ENCODE measurements at places on chromosomes 7 and 10.

DNA sequence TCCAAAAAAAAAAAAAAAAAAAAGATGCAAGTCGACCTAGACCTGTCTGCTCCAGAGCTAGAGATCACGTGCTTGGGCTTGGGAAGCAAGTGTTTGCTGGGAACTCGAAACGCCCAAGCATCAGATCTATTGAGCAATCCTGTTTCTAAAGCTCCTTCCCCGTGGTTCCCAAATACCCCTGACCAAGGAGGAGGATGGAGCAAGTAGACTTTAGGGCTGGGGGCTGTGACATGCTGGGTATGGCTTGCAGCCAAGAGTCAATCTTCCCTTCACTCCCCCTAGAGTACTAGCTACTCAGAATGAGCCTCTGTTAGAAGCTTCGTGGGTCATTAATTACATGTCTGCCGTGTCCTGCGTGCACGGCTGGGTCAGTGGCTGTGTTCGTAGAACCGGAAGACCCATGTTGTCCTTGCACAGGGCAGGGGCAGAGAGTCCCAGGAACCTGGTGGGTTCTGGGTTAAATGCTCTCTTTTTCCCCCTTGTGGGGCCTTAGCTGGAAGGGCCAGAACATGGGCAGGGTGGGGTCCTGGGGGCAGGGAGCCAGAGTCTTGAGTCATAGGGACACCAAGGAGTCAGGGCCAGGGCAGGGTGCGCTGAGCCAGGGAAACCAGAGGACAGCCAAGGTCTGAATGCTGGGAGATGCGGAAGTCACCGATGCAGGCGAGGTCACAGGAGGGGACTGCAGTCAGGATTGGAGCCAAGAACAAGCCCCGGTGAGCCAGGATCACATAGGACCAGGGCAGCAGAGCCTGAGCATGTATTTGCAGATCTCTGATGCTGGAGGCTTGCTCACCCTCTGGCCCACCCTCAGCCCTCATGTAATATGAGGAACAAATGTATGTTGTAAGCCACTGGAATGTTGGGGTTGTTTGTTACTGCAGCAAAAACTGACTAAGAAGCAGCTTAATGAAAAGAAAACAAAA lies 34.6 kb upstream of the TPST1 start:
- no peak for DNase-seq

DNA sequence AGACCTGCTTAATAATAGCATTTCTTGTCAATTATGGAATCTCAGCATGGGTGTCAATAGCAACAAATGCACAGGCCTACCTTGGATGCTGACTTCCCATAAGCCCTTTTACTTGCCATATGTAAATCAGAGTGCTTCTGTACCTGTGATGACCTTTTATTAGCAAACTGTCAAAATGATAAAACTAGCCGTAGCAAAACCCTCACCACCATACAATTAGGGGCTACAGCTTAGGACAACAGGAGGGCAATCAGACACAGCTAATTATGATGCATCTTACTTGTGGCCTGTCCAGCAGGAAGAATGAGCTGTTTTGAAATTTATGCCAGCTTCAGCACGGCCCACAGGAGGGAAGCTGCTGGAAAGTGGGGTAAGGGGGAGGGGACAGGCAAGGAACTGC lies 201.6 kb downstream of the TAX1BP1 start:
- DNase-seq = no peak

DNA sequence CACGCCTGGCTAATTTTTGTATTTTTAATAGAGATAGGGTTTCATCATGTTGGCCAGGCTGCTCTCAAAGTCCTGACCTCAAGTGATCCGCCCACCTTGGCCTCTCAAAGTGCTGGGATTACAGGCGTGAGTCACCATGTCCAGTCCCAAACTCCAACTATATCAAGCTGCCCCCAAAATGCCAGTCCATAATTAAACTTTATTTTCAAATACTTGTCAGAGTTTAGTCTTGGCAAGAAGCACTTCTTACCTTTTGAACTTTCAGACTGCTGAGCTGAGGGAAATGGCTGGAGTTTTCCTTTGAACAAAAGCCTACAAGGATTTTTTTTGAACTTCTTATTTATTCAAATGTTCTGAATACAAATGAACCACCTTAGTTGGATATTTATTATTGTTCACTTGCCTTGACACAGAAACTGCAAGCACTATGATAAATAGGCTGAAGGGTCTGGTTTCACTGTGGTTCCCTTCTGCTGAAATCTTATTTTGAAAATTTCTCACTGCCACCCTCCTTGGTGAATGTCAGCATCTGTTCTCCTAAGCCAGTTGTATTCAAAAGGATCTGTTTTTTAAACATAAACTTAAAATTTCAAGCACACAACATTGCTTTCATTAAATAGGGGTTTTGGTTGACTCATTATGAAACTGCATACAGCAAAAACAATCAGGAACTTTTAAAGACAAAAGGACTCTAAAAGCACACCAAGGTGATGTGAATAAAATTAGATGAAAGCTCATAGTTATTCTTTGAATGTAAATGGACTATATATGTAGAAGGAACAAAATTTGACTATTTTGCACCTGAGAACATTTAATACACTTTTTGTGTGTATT lies 101.7 kb upstream of the SLC26A5 start:
- DNase-seq = no peak

DNA sequence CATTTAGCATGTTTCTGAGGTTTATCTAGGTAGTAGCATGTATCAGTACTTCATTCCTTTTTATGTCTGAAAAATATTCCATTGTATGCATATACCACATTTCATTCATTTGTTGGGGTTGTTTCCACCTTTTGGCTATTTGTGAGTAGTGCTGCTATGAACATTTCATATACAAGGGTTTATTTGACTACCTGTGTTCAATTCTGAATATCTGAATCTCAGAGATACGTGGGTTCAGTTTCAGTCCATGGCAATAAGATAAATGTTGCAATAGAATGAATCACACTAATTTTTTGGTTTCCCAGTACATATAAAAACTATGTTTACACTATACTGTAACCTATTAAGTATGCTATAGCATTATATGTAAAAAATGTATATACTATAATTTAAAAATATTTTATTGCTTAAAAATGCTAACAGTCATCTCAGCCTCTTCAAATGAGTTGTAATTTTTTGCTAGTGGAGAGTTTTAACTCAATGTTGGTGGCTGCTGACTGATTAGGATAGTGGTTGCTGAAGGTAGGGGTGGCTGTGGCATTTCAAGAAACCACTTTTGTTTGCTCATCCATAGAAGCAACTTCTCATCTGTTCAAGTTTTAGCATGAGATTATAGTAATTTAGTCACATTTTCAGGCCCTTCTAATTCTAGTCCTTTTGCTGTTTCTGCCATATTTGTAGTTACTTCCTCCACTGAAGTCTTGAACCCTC lies 13.9 kb downstream of the PLEKHA1 start:
- no peak for DNase-seq

DNA sequence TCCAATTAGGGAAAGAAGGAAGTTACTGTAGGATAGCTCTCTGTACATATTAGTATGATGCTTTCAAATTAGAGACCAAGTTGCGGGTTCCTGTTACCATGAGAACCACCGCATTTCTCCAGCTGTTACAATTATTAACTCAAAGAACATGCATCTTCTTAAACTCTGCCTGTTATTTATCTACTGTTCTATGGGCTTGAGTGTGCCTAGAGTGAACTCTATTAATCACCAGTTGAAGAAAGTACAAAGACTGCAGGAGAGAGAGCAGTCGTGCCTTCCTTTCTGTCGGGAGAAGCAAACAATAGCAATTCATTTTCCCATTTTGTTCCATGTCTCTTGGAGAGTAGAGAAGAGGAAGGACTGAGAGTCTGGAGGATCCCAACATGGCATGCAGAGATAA lies 1071.2 kb downstream of the TYW1 start:
- DNase-seq = no peak

GRCh38 chr10:3701491-3701890 lies 83.5 kb downstream of the KLF6 start:
- DNase-seq = peak; percentile 52

- no peak for DNase-seq
Measured at GRCh38 chr7:83586281-83586680, 62.7 kb downstream of the SEMA3E start.

- peak; percentile 77 for DNase-seq
Measured at GRCh38 chr7:18177815-18178660, 150.4 kb upstream of the PRPS1L1 start.

DNA sequence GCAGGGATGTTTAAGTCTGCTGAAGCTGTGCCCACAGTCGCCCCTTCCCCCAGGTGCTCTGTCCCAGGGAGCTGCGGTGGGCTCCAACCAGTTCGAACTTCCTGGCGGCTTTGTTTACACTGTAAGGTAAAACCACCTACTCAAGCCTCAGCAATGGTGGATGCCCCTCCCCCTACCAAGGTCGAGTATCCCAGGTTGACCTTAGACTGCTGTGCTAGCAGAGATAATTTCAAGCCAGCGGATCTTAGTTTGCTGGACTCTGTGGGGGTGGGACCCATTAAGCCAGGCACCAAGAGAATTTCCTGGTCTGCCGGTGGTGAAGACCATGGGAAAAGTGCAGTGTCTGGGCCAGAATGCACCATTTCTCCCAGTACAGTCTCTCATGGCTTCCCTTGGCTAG lies 56.0 kb downstream of the CCDC7 start:
- DNase-seq = no peak

DNA sequence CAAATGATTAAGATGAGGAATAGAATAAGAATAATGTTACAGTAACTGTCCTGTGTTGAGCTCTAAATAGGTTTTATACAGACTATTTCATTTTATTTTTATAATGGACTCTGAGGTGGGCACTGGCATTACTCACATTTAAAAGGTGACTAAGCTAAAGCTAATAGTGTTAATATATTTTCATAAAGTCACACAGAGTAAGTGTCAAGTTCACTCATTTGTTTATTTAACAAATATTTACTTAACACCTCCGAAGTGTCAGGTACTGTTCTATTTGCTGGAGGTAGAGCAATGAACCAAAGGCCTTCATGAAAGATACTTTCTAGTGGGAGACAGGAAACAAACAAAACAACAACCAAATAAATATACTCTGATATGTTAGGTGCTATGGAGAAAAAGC lies 44.0 kb downstream of the ASB4 start:
- no peak for DNase-seq

DNA sequence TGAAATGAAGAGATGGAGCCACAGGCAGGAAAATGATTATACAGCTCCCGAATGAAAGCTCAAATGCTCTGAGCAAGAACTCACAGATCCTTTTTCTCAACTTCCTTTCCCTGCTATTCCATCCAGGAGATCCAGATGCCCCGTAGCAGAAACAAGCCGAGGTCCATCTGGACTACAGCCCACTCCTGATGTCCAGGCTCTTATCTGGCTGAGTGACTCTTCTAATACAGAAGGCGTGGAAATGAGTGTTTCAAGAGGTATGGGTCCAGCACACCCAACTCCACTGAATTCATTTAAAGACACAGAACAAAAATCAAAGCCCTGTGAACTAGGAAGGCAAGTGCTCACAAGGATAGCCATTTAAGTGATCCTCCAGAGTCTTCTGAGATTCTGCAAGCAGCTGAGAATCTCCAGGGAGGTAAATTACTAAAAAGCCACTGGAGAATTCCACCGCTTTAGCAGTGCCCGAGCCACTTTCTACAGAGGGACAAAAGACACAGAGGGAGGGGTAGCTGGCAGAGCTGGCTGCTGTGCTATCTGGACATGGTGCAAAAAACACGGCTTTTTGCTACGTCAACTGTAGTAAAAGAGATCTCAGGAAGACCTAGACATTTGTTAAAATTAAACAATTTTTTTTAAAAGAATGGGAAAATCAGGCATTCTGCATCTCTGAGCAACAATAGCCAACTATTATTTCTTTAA lies 24.5 kb downstream of the FAM171A1 start:
- DNase-seq = peak; percentile 67

GRCh38 chr7:359226-359765 lies 69.3 kb downstream of the FOXL3 start:
- DNase-seq = no peak

- peak; percentile 29 for DNase-seq
Measured at GRCh38 chr7:18320971-18321567, 174.5 kb upstream of the HDAC9 start.

DNA sequence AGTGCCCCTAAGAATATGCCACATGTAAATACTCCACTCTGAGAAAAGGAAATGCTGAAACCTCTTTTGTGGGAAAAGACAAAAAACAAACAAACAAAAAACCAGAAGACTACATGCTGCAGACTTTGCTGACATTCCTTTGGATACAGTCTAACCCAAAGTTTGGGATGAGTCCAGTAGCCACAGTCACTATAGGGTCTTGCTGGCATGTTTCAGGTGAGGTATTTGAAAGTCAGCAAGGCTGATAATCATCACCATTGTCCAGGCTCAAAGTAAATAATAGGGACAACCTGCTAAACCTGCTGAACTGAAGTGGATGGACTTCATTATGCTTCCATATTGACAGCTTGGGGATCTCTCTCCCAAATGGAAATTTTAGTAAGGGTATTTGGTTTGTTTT lies 1087.0 kb upstream of the LRRTM3 start:
- DNase-seq = no peak

DNA sequence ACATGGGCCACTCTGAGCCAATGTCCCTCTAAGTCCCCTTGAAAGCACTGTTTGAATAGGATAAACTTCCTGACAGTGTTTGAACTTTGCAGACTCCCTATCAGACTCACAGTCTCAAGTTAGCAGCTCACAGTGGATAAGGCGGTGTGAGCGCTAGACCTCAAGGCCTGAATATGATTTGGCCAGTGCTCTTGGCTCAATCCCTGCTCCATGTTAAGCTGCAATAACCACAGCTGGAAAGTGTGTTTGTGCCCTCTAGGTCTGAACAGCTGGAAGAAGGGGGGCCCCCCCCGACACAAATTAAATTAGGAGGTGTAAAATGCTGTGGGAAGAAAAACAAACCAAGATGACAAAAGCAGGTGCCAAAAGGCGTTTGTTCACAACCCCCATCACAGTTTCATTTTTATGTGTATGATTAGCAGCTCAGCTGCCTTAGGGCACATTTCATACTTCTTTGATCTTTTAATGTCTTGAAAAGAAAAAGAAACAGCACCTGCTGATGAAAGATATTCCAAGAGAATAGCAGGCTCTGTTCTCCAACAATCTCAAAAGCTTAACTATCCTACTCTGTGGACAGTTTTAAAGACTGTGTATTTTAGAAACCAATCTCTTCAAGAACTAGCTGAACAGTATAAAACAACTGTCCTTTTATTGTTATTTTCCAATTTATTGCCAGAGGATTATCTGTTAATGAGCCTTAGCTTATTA lies 167.6 kb downstream of the SNX13 start:
- no peak for DNase-seq

DNA sequence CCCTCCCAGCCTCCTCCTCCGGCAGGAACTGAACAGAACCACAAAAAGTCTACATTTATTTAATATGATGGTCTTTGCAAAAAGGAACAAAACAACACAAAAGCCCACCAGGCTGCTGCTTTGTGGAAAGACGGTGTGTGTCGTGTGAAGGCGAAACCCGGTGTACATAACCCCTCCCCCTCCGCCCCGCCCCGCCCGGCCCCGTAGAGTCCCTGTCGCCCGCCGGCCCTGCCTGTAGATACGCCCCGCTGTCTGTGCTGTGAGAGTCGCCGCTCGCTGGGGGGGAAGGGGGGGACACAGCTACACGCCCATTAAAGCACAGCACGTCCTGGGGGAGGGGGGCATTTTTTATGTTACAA lies 83.3 kb downstream of the PAX2 start:
- no peak for DNase-seq

Measured in astrocyte (in vitro differentiated cells and primary cell).